SJSA1 (cell line): ENCODE measurements at places on chromosomes 12 and 14. TPM values are rescaled to one million over a fixed set of nuclear protein-coding genes. Genes with fewer than 3 reads are reported as not detected.
A peak's percentile ranks its signal among the peaks of the same experiment; 100 is the strongest.

Gene OTOGL
- total RNA-seq = 0.08 and 0.50 TPM in 2 replicates

Gene PTPRQ
- 0.47 and 1.1 TPM in 2 replicates for total RNA-seq

Gene TCL1B
- not detected in 2 replicates for total RNA-seq

Gene NACA
- total RNA-seq = 1,148 and 1,246 TPM in 2 replicates

Gene GALNT6
- total RNA-seq = 30.8 and 38.2 TPM in 2 replicates

Gene SMCO2
- not detected in 2 replicates for total RNA-seq

Gene CLEC7A
- total RNA-seq = not detected in 2 replicates

Gene MRPS35
- 97.0 and 98.7 TPM in 2 replicates for total RNA-seq

Gene RNF212B
- total RNA-seq = not detected in 2 replicates

Gene CCDC38
- 0.39 TPM in 1 of 2 replicates, not detected in the other for total RNA-seq

DNA sequence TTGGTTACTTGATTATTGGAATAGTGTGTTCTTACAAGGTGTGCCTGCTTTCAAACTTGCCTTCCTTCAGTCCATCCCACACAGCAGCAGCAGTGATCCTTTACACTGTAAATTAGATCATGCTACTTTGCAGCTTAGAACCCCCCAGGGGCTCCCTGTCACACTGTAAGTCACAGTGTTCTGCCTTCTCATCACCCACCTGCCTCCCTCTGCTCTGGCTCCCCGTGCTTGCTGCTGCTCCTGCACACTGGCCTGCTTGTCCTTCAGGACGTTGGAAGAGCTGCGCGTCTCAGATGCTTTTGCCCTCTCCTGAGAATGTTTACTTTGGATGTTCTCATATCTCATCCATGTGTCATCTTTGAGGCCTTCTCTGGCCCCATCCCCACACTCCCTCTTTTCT lies 27.3 kb downstream of the ZC3H14 start:
- no peaks in the 10 kb centered on the region for H3K4me1 ChIP-seq
- H3K27ac ChIP-seq = no peak overlapping the region
- no peak for DNase-seq
- peaks cover 78% of the 10 kb centered on the region for H3K36me3 ChIP-seq
- no peaks in the 10 kb centered on the region for H3K27me3 ChIP-seq

DNA sequence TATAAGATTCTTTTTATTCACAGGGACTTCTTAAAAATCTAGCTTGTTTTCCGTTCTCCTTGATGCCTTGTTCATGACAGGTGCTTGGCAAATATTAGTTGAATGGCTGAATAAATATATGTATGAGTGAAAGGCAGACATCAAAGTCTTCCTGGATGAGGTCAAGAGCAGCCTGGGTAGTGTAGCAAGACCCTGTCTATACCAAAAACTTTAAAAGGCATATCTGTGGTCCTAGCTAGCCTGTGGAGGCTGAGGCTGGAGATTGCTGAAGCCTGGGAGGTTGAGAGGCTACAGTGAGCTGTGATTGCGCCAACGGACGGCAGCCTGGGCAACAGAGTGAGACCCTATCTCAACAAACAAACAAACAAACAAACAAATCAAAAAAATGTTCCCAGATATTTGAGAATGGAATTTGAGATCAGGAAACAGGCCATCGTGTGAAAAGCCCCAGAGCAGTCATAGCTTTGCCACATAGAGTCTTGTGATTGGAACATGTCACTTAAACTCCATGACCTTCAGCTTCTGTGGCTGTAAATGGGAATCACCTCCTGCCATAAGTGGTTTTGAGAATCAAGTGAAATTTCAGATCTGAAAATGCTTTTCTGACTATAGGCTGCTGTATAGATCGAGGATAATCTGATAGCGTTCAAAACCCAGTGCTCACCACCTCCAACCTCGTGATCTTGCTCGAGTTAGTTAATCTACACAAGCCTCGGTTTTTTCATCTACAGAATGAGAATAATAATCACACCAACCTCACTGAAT lies 64.3 kb downstream of the ZFP36L1 start:
- H3K4me1 ChIP-seq = no peaks in the 10 kb centered on the region
- no peaks in the 10 kb centered on the region for H3K36me3 ChIP-seq
- no peak overlapping the region for H3K27ac ChIP-seq

DNA sequence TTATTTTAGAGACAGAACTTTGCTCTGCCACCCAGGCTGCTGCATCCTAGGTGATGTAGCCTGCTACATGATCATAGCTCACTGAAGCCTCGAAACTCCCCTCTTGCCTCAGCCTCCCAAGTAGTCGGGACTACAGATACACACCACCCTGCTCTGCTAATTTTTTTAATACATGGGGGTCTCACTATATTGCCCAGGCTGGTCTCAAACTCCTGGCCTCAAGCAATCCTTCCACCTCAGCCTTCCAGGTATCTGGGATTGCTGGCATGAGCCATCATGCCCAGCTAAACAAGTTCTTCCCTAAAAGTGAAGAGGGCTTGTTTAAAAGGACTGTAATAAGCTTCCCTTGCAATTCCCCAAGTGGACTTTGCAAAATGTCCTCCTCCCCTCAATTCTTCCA lies 310.4 kb downstream of the PAWR start:
- H3K27ac ChIP-seq = no peak overlapping the region
- no peak overlapping the region for H3K4me3 ChIP-seq
- H3K27me3 ChIP-seq = no peaks in the 10 kb centered on the region
- DNase-seq = no peak
- H3K36me3 ChIP-seq = no peaks in the 10 kb centered on the region

DNA sequence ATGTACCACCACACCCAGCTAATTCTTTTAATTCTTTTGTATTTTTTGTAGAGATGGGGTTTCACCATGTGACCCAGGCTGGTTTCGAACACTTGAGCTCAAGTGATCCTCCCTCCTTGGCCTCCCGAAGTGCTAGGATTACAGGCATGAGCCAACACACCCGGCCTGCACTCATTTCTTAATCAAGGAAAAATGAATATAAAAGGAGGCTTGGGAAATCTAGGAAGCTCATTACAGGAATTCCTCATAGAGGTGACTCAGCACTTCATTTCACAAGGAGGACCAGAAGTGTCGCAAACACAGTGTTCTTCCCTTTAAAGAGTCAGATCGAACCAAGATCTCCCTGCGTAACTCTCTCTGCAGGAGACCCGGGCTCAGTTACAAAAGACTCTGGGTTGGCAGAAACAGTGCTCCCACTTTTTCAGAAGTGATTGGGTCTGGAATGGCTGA lies 30.3 kb downstream of the NFKBIA start:
- H3K27ac ChIP-seq = peak overlapping the region; percentile 27
- H3K27me3 ChIP-seq = no peaks in the 10 kb centered on the region
- no peak overlapping the region for H3K4me3 ChIP-seq
- H3K36me3 ChIP-seq = no peaks in the 10 kb centered on the region
- DNase-seq = peak; percentile 39

DNA sequence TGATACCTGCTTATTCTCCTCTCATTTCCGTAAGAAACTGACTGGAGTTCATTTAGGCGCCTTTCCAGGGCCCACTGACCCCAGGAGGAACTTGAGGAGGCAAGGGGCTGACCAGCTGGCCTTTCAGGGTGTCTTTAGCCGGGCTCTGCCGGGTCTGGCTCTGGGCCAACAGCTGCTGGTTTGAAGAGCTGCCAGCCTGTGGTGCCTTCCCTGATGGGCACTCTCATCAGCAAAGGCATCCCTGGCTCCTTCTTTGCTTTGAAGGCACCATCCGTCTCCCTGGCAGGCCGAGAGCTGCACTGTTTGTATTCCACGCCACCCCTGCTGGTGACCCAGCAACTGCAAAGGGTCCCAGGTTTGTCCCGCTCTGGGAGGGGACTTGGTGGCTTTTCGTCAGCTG lies 42.0 kb downstream of the IQSEC3 start:
- no peaks in the 10 kb centered on the region for H3K4me1 ChIP-seq
- no peak overlapping the region for H3K27ac ChIP-seq
- DNase-seq = no peak
- H3K4me3 ChIP-seq = no peak overlapping the region

- no peak for DNase-seq
- no peaks in the 10 kb centered on the region for H3K27me3 ChIP-seq
- no peaks in the 10 kb centered on the region for H3K4me1 ChIP-seq
- H3K27ac ChIP-seq = no peak overlapping the region
- H3K4me3 ChIP-seq = no peak overlapping the region
Measured at GRCh38 chr14:70020352-70021170, 141.3 kb downstream of the SMOC1 start.

DNA sequence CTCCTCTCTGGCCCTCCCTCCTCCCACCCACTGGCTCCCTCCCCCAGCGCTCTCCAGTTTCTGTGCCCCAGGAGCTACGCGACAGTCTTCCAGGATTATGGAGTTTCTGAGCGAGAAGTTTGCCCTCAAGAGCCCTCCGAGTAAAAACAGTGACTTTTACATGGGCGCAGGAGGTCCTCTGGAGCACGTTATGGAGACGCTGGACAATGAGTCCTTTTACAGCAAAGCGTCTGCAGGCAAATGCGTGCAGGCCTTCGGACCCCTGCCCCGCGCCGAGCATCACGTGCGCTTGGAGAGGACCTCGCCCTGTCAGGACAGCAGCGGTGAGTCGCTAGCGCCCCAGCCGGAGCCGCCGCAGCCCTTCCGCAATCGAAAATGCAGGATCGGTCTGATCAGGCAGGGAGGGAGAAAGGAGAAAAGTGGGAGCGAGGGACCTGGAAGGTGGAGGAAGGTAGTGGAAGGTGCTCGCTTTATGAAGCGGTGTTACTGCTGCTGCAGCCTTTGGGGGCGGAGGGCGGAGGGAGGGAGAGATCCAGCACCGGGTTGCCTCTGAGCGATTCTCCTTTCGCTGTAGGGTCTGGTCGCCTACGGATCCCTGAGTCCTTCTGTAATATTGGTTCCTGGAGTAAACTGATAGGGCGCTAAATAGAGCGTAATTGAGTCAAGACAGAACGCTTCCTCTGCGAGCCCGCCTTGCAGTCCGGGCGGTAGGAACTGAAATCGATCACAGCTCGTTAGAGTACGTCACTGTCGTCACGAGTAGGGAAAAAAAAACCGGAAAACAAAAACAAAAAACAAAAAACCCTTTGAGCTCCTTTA lies at the start of gene ALX1:
Gene ALX1 (plus strand): TSS at position 56 of the 819 bp plus-strand sequence. CDS start 42 bp downstream, at position 98.
- peak; percentile 37 for DNase-seq
- peaks cover 15% of the 10 kb centered on the region for H3K27me3 ChIP-seq
- H3K36me3 ChIP-seq = no peaks in the 10 kb centered on the region
- no peak within 1 kb of the TSS for H3K4me3 ChIP-seq
- H3K4me1 ChIP-seq = 0 out of 2 replicates have a peak, but pooled peaks cover 3% of the 10 kb centered on the region

- DNase-seq = no peak
- peaks cover 8% of the 10 kb centered on the region for H3K36me3 ChIP-seq
Measured at GRCh38 chr14:39434401-39434800, 2.2 kb upstream of the FBXO33 start.

DNA sequence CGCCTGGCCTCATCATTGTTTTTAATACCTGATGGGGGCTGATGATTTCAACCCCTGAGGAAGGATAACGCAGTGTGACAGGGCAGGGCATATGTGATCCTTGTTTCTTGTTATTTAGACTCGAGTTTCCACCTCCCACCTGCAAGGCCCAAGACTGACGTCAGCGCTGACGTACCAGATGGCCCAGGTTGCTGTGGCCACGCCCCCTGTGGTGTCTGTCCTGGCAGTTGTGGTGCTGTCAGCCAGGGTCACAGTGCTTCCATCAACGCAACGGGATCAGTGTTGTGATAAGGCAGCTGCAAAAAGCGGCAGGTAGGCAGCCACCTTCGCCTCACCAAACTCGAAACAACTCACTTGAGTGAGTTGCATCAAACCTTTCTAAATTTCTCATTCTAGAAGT lies 18.4 kb downstream of the DDX51 start:
- no peaks in the 10 kb centered on the region for H3K27me3 ChIP-seq
- H3K36me3 ChIP-seq = peaks cover 18% of the 10 kb centered on the region
- H3K27ac ChIP-seq = no peak overlapping the region
- H3K4me1 ChIP-seq = no peaks in the 10 kb centered on the region
- DNase-seq = no peak

GRCh38 chr14:91238085-91238484 lies 6.4 kb downstream of the GPR68 start:
- no peaks in the 10 kb centered on the region for H3K36me3 ChIP-seq
- H3K27me3 ChIP-seq = no peaks in the 10 kb centered on the region
- DNase-seq = no peak
- no peak overlapping the region for H3K27ac ChIP-seq

GRCh38 chr12:96048393-96048969 lies 13.1 kb upstream of the LTA4H start:
- DNase-seq = peak; percentile 76
- no peaks in the 10 kb centered on the region for H3K36me3 ChIP-seq
- no peak overlapping the region for H3K27ac ChIP-seq
- no peak overlapping the region for H3K4me3 ChIP-seq

GRCh38 chr12:53231671-53231920 lies 413 bp downstream of the RARG start:
- no peak for DNase-seq
- peaks cover 29% of the 10 kb centered on the region for H3K4me1 ChIP-seq
- no peaks in the 10 kb centered on the region for H3K27me3 ChIP-seq
- H3K4me3 ChIP-seq = peak overlapping the region; percentile 48

GRCh38 chr14:88791252-88791621 lies 1.5 kb downstream of the EML5 start:
- H3K27me3 ChIP-seq = peaks cover 25% of the 10 kb centered on the region
- DNase-seq = no peak
- no peaks in the 10 kb centered on the region for H3K36me3 ChIP-seq
- no peak overlapping the region for H3K27ac ChIP-seq

DNA sequence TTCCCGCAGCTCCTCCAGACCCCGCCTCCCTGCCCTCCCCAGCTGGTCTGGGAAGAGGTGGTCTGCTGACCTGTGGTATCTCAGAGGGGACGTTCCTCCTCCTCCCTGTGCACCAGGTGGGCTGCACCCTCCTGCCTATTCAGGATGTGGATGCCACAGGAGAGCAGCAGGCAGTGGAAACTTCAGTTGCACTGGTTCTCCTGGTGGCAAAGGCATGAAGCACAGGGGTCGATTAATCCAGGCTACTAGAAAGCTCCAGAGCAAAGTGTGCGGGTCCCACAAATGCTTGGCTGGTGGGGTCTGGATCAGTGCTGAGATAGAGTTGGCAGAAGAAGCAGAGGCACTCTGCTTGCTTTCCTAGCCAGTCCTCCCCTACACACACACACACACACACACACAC lies 197.0 kb downstream of the SLC41A2 start:
- no peak for DNase-seq
- H3K27ac ChIP-seq = no peak overlapping the region
- no peaks in the 10 kb centered on the region for H3K36me3 ChIP-seq
- H3K4me3 ChIP-seq = no peak overlapping the region

- H3K36me3 ChIP-seq = no peaks in the 10 kb centered on the region
- peaks cover 9% of the 10 kb centered on the region for H3K4me1 ChIP-seq
- no peaks in the 10 kb centered on the region for H3K27me3 ChIP-seq
- no peak overlapping the region for H3K4me3 ChIP-seq
- DNase-seq = no peak
Measured at GRCh38 chr12:12685305-12685704, 10.7 kb downstream of the GPR19 start.
